ENCODE measurements at places on chromosomes 1 and 21. TPM values are rescaled to one million over a fixed set of nuclear protein-coding genes. Genes with fewer than 3 reads are reported as not detected.

The ZNF697 gene
- 2.1 TPM for total RNA-seq

The SERINC2 gene
- 25.3 TPM for total RNA-seq

The TMEM82 gene
- total RNA-seq, result not detected

The HES5 gene
- not detected for total RNA-seq

The JAK1 gene
- 103 TPM for total RNA-seq

The CDK11A gene
- 22.9 TPM for total RNA-seq

The HORMAD1 gene
- 8.1 TPM for total RNA-seq

The NMNAT2 gene
- 0.71 TPM for total RNA-seq

The FCRL5 gene
- total RNA-seq, result not detected

The CNIH3 gene
- total RNA-seq, result 0.57 TPM

The AMY1B gene
- total RNA-seq, result not detected

The TRIM46 gene
- total RNA-seq, result 1.4 TPM

The AMY1C gene
- total RNA-seq, result not detected

The ANGPTL3 gene
- not detected for total RNA-seq

All from A549 treated with RU486 at 1 μM for 4 hours (cell line).